AG08395 (cell line): ENCODE measurements at places on chromosomes 2 and 18.

GRCh38 chr2:175879679-175880078 is 122.4 kb downstream of the LNPK start:
- no peak for DNase-seq

DNA sequence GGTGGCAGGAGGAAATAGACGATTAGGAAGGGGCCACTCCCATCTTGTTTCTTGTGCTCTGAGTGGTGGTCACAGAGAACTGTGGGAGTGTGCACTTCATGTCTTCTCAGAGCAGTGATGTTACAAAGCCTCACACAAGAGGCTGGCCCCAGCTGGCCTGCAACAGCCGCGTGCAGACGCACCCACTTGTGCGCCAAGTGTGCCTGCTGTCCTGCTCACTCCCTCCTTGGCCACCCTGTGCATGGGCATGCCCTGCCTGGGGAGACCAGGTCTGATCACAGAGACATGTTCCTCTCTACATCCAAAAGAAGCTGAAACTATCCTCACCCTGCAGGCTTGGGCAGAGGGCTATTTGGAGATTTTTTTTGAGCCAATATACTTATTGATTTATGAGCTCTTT is 108.4 kb downstream of the MRO start:
- no peak for DNase-seq

DNA sequence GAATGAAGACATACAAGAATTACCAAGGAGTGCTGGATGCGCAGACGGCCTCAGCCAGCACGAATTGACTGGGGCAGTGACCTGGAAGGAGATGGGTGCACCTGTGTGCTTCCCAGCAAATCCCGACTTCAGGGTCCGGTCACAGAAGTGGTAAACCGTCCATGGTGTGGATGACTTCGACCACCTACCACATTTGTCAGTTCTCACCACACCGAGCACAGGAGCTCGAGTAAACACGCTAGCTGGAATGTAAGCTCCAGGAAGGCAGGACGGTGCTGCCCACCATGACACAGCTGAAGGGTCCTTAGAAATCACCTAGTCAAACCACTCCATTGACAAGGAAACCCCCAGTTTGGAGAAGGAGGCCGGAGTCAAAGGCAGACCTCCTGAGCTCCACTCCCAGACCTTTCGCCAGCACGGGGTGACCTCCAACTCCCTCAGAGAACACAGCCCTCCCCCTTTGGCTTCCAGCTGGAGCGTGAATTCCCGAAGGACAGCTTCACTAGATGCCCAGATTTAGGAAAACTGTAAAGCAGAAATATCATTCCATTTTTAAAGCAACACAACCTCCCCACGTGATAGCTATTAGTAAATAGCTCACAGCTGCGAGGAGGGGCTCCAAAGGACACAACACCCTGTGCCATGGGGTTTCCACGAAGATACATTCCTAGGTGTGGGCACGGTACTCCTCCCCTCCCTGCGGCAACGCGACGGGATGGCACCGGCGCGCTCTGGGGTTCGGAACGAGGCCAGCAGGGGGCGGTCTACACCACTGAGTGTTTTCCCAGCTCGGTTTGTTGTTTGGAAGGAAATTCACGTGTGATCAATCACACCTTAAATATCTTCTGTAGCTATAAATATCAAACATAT is 34.1 kb upstream of the GNAL start:
- peak; percentile 67 for DNase-seq

GRCh38 chr2:74014813-74015212 is 30.1 kb downstream of the TET3 start:
- no peak for DNase-seq

GRCh38 chr2:105768961-105769452 is 24.3 kb downstream of the NCK2 start:
- DNase-seq: no peak

- peak; percentile 34 for DNase-seq
Observed at GRCh38 chr2:46861916-46862315, 53.7 kb downstream of the MCFD2 start.

GRCh38 chr2:152585830-152586484 is 131.3 kb downstream of the PRPF40A start:
- peak; percentile 87 for DNase-seq

DNA sequence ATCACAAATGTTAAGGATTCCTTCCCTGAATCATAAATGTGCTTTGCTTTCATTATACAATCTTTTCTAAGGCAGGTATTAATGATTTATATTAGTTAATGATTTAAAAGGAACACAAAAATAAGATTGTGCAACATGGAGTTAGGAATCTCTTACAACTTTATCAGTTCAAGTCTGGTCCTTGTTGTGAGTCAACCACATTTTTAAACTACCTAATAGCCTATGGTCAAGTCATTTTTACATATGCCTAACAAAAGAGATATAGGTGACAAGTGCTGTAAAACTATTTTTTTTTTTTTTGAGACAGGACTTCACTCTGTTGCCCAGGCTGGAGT is 8.2 kb upstream of the INPP1 start:
- no peak for DNase-seq

- DNase-seq: no peak
Observed at GRCh38 chr18:35836932-35837331, 135.5 kb upstream of the RMP24 start.

GRCh38 chr2:2573205-2573604 is 242.1 kb upstream of the MYT1L start:
- DNase-seq: no peak

DNA sequence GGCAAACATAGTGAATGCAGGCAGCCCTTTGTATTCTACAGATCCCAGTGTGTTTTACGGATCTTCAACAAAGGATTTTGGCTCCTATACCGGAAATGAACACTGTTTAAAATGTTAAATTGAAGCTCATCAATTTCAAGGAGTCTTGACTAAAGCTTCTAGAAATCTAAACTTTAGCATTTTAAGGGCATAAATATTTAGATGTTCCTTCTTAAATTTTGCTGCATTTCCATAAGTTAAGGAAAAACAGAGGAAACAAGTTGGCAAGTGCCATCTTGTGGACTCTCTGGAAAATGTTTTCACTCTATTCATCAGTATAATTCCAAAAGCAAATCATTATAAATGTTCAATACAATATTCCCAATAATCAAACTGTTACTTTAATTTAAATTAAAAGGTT is 19.6 kb downstream of the CHN1 start:
- DNase-seq: peak; percentile 36

DNA sequence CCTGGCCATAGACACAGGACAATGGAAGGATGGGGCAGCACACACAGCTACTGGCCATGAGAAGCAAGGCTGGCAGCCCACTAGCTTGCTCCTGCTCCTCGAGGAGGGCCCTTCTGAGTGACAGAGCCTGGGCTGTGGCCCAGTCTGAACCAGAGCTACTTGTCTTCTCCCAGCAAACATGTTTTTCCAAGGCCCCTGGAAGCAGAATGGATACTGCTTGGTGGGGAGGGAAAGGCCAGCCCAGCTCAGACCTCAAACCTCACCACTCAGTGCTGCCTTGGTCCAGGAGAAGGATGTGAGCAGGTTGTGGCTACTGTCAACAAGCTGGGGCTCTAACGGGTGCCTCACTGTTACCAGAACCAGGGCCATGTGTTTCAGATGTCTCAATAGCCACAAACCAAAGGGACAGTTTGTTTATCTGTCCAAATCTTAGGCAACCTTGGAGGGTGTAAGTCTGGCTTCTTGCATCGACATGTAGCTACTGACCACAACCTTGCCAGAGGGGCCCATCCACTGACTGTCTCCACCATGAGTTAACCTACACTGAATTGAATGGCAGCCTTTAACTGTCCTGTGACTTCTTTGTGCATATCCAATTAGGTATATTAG is 98.6 kb downstream of the TGFA start:
- DNase-seq: no peak

DNA sequence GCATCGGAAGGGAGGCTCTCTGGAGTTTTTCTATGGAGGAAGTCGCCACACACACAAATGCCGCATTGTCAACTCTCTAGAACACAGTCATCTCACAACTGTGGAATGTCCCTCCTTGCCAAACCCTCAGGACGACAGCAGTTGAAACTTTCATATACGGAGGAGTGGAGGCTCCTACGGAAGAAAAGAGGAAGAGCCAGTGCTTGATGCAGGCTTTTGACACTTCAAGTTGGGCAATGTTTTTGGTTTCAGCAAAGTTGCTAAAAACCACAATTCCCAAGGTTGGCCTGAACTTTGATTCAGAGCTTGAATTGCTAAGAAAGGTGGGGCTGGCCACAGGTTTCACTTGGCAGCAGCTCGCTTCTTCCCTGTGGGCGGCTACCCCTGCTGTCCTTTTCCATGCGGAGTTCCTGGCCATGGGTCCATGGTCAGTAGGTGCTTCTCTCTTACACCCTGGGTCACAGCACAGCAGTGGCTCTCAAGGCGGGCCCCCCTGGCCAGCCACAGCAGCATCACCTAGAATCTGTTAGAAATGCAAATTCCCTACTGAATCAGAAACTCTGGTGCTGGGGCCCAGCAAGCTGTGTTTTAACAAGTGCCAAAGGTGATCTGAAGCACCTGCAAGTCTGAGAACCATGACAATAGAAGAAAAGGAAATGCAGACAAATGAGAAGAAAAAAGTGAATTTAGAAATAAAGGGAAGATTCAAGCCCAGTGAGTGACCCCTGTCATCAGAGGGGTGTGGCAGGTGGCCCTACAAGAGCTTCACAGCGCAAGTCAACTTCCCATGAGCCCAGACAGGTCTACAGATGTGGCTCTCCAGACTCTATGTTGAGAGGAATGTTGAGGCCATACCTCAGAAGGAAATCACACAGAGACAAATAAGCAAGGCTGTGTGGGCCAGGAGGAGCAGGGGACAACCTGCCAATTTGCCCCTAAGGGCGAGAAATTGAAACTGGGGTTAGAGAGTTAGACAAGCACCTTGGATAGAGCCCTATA is 856.4 kb downstream of the RNF144A start:
- DNase-seq: peak; percentile 61

GRCh38 chr2:12819103-12819475 is 102.4 kb downstream of the TRIB2 start:
- peak; percentile 91 for DNase-seq

GRCh38 chr18:21277578-21277977 is 35.5 kb downstream of the GREB1L start:
- DNase-seq: no peak

DNA sequence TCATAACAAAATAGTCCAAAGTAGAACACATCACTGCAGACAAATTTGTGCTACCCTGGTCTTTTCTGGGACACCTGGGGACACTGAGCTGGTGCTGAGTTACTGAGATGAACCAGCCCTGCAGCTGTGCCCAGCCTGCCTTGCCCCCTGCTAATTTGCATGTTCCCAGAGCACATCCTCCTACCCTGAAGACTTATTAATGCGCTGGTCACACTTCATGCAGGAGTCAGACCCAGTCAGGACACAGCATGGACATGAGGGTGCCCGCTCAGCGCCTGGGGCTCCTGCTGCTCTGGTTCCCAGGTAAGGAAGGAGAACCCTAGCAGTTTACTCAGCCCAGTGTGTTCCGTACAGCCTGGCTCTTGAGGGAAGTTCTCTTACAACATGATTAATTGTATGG is 1518.3 kb downstream of the RPIA start:
- DNase-seq: no peak

DNA sequence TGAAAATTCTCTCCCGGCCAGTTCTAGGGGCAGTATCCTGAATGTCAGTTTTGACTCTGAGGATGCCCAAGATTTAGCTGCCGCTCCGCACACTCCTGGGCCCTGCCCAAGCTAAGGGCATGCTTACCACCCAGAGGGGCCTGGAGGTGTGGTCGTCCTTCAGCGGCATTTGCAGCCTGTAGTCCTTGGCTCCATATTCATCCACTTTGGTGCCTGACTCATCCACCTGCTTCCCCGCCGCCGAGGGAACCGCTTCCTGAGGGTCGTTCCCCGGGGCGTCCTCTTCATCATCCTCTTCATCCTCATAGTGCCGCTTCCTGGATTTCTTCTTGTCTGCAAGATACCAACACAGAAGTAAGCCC is 577 bp downstream of the ERCC3 start:
- peak; percentile 5 for DNase-seq

- no peak for DNase-seq
Observed at GRCh38 chr18:74012954-74013630, 134.5 kb downstream of the FBXO15 start.

GRCh38 chr18:8249811-8250210 is 359.4 kb upstream of the RAB12 start:
- DNase-seq: no peak

- DNase-seq: peak; percentile 87
Observed at GRCh38 chr2:85132834-85133637, at the start of gene TCF7L1. TCF7L1 (plus strand) TSS chr2:85133392; CDS start chr2:85133685, 293 bp downstream.

DNA sequence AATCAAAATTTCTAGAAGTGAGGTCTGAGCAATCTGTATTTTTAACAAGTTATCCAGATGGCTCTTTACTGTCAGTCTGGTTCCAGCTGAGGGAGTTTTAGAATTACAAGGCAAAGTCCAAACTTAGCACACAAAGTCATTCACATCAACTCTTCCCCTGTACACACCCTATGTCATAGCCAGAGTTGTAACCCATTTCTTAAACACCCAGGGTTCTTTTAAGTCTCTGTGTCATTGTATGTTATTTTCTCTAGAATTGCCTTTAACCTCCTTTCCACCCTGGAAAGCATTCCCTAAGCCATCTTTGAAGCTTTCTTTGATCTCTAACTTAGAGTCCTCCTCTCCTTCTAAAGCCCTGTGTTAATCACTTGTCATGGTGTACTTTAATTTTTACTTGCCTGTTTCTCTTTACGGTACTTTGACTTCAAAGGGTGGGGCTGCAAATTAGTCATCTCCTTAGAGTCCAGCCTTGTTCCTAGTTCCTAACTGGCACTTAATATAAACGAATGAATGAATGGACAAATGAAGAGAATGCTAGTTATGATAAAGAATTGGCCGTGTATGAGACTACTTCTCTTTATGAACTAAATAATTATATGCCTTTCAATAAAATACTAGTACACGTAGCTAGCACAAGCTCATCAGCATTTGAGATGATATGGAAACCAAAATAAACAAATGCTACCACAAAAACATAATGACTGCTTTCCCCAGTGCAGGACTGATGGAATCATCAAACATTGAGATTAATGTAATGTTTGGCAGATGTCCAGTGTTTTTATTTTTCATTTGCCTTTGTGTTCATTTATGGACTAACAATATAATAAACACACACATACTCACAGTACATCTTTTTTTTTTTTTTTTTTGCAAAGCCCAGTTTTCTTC is 11.9 kb upstream of the ACTR3 start:
- peak; percentile 50 for DNase-seq

- DNase-seq: peak; percentile 72
Observed at GRCh38 chr2:219570194-219570923, 980 bp downstream of the OBSL1 start.

- DNase-seq: no peak
Observed at GRCh38 chr2:215370112-215370965, 58.5 kb downstream of the ATIC start.

DNA sequence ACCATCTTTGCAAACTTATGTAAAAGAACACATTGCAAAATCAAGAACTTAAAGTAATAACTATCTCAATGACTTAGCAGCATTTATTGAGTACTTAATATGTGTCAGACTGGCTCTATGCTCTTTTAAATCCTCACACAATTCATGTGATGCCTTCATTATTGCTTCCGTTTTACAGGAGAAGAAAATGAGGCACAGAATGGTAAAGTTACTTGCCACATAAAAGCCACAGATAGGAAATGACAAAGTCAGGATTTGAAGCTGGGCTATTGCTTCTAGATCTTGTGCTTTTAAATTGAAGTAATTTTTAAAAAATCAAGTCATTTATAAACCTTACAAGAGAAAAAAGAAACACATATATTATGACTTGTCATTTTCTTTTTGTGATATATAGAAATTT is 174.2 kb downstream of the WDR7 start:
- DNase-seq: no peak
